Effector memory CD8-positive, alpha-beta T cell (primary cell): ENCODE measurements at places on chromosomes 7 and 10.

GRCh38 chr7:20558963-20559716 is 56.3 kb upstream of the ABCB5 start:
- DNase-seq: no peak

- DNase-seq: no peak
These were observed 2.0 kb downstream of the MYO1G start for GRCh38 chr7:44976746-44977196.

GRCh38 chr7:17952387-17952786 is 12.1 kb upstream of the SNX13 start:
- no peak for DNase-seq

GRCh38 chr7:50658696-50659095 is 93.5 kb upstream of the DDC start:
- no peak for DNase-seq

GRCh38 chr7:135763261-135763660 is 14.6 kb upstream of the FAM180A start:
- no peak for DNase-seq

DNA sequence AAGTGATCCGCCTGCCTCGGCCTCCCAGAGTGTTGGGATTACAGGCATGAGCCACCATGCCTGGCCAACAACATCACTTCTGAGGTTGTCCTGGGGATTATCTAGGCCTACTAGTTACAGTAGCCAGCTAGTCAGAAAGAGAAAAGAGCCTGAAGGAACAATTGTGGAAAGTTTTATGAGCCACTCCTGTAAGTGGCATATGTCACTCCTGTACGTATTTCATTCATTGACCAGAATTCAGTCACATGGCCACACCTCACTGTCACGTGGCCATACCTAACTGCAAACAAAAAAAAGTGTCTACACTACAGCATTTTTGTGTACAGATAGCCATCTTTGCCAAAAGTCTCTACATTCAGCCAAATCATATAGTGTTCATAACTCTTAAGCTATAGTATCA is 85.7 kb downstream of the ANKIB1 start:
- DNase-seq: no peak

DNA sequence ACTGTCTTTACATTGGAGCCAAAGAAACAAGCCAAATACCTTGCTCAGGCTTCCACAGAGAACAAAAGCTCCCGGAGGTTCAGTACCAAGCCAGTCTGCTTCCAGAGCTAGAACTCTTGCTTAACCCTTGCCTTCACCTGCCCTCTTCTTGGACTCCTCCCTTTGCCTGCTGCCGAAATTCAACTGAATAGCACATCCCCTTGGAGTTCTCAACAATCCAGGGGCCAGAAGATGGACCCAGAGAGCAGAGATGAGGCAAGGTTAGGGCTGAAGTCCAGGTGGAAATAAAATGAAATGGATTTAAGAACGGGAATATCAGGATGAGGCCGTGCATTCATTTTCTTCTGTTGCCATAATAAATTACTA is 876 bp upstream of the PIK3AP1 start:
- no peak for DNase-seq

GRCh38 chr7:47677664-47678063 is 95.8 kb upstream of the TNS3 start:
- DNase-seq: no peak

DNA sequence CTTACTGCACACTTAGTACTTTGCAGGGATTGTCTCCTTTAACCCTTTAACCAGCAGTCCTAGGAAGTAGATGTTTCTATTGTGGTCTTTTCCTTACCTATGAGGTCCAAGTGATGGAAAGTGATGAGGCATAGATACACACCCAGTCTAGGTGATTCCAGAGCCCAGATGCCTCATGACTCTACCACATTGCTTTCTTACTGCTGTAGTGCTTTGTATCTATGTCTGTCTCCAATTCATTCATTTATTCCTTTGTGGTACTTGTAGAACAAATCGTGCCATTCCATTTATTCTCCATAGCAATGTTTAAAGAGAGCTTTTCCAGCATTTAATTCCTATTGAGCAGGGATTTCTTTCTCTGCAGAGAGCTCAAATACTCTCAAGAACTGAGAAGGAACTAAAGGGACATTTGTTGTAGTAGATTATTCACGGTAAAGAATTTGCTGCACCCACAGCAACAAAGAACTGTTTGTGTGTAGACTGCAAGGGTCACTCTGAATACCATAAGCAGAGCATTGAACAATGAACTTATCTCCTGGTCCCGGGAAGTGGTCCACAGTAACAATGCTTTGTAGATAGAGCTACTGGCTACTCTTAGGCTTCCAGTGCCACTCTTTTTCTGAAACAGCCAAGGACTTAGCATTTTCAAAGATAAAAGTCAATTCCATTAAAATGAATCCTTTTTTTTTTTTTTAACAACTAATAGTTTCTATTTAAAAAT is 337.0 kb downstream of the PTEN start:
- no peak for DNase-seq

DNA sequence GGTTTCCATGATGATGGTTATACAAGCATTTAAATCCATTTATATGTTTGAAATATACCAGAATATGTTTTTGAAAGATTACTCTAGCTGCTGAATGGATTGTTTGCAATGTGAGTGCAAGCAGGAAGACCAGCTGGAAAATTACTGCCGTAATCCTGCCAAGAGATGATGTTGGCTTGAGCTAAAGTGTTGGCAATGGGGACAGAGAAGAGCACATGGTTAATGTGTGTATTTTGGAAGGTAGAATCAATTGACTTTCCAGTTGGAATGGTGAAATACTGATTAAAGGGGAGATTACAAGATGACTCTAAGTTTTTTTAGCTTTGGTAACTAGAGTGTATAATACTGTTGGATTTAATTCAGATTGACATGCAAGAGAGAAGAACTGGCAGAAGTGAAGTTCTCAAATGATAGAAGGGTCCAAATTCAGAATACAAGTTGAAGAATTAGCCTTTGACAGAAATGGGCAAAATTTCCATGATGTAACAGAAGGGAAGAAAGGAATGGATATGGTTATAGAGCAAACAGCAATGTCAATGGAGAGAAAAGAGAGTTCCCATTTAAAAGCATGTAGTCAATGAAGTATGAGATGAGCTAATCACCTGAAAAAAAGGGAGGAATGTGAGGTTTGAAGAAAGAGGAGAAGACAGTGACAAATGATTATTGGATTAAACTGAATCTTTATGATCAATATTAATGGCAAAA is 422.0 kb downstream of the CDC14C start:
- no peak for DNase-seq

- DNase-seq: no peak
These were observed 922 bp downstream of the CXCL12 start for GRCh38 chr10:44383749-44384600.

DNA sequence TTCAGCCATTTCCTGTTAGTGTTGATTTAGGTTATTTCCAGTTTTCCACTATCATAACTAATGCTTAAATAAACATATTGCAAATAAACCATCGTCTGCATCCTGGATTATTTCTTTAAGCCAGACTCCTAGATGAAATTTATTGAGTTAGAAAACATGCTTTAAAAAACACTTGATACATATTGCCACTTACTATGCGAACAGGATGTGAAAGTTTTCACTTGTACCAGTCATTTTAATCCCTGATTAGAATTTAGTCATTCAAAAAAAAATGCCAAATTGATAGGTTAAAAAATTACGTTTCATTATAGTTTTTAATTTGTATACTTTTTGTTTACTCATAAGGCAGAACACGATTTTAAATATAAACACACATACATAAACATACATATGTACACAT is 309.6 kb downstream of the RNLS start:
- no peak for DNase-seq

DNA sequence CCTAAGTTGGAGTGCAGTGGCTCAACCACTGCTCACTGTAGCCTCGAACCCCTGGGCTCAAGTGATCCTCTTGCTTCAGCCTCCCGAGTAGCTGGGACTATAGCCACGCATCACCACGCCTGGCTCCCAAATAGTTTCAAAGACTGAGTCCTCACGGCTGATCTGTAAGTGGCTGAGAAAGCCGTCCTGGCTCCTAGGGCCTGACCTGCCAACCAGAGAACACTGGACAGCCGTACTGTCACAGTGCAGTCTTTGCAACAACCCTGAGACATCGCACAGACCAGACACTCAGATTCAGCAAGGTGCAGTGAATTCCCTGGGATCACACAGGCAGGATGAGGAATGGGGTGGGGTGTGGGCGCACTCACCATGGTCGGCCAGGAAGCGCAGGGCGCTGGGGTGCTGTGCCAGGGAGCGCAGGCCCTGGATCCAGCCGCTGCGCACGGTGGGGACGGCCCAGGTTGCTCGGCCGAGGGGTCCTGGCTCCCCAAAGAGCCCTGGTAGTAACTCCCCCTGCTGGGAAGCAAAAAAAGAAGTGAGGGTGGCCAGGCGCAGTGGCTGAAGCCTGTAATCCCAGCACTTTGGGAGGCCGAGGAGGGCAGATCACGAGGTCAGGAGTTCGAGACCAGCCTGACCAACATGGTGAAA is 10.7 kb downstream of the BRAT1 start:
- no peak for DNase-seq

DNA sequence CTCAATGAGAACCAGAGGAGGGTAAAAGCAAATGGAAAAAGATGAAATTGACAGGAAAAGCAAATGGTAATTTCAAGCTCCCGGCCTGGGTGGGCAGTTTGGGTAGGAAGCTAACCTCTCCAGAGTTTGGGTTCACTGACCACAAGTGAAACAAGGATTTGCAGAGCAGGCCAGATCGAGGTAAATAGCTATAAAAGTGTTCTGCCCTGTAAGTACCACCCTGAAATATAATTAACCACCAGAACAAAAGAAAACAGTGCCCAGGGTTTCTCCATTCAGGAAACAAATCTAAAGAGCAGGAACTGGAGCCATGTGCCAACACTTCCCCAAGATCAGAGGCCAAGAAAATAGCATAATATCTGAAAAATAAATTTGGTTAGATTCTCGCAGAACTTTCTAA is 276.7 kb upstream of the MEOX2 start:
- no peak for DNase-seq

DNA sequence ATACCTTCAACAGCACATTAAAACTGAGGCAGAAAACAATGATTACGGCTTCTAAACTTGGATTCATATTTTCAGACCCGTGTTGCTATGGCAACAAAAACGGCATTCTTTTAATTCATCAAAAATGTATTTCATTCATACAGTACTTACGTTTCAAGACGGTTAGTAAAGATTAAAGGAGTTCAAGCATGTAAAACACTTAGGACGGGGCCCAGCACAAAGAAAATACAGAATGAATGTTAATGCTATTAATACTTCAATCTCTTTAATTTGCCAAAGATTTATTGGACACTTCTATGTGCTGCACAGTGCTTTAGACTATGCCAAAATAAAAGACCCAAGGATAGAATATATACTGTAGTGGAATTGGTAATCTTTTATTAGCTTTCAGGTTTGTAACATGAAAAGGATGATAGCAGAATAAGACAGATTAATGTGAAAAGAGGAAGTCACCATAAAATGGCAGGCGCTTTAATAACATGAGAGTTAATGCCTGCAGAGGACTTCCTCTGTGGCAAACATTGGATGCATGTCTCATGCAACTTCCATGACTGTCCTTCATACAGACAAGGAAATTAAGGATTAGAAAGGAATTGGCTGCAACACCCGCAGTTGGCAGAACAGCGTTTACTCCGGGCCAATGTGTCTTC is 201.6 kb upstream of the KLF6 start:
- DNase-seq: no peak

DNA sequence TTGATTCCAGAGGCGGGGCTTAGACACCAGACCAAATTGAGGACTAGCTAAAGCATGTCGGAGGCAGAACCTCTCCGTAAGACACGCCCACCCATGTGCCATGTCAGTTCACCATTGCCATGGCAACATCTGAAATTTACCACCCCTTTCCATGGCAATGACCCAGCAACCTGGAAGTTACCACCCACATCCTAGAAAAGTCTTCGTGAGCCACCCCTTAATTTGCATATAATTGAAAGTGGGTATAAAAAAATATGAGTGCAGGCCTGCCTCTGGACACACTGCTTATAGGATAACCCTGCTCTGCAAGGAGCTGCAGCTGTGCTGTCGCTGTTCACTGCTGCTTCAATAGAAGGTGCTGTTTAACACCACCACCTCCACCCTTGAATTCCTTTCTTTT is 28.0 kb downstream of the TMEM270 start:
- DNase-seq: no peak

DNA sequence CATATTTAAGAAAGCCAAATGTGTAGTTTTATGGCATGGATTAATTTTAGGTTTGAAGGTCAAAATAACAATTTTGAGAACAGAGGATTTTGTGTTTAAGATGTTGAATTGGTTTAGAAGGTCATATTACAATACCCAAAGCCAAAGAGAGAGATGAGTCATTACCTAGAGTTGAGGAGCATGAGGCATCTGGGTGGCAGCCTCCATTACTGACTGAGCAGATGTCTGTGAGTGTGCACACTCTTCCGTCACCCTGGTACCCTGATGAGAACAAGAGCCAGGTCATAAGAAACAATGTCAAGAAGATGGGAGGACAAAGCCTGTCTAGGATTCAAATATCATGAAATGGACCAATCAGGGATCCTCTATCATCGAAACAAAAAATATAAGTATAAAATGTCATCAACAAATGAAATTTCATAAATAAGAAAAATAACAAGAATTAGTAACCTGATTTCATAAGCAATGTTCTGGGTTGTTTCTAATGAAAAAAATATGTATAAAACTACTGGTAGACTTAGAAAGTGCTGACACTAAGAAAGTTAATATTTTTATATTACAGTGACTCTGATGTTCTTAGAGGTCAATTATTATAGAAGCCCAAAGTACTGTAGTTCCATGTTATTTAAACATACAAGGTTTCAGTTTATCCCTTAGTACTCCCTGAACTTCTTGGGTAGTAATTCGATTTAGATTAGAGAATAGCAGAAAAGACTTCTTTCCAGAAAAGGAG is 20.0 kb downstream of the CUBN start:
- DNase-seq: no peak

- DNase-seq: no peak
These were observed 83.5 kb upstream of the DDC start for GRCh38 chr7:50648570-50649169.

DNA sequence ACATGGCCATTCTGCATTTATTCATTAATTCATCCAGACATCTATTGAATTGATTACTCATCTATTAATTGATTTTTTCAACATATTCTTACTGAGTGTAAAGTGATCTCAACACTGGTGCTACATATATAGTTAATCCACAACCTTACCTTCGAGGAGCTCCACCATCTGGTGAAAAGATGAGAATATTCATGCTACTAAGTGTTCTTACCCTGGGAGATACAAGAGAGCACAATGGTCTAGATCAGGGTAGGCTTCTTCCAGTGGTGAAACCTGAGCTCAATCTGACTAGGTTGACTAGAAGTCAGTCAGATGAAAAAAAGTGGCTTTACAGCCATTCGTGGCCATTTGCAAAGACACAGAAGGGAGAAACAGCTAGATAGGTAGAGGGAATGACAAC is 507.4 kb downstream of the ANKRD7 start:
- no peak for DNase-seq

GRCh38 chr10:70786799-70787415 is 1.7 kb upstream of the TBATA start:
- no peak for DNase-seq

DNA sequence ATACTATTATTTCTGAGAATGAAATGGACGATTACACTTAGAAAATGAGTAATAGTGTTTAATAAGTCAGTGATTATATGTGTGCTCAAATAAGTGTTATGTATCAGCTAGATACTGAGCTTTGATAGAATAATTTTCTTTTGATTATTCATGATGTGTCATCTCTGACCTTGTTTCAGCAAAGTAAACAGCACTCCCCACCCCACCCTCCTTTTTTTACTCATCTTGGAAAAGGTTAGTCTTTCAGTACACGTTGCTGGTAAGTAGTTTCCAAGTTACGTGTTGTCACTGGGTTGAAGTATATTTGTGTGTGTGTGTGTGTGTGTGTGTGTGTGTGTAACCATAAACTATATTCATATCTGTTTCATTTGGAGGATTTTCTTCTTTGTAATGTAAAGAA is 84.1 kb downstream of the GNAI1 start:
- no peak for DNase-seq
